ENCODE measurements at places on chromosomes 4 and X. TPM values are rescaled to one million over a fixed set of nuclear protein-coding genes. Genes with fewer than 3 reads are reported as not detected.

The DGKK gene
- total RNA-seq, result not detected

The RAB28 gene
- total RNA-seq, result 11.1 TPM

The CT45A1 gene
- total RNA-seq, result not detected

The NAA11 gene
- total RNA-seq, result not detected

The RBM41 gene
- 14.2 TPM for total RNA-seq

The IRAK1 gene
- 104 TPM for total RNA-seq

DNA sequence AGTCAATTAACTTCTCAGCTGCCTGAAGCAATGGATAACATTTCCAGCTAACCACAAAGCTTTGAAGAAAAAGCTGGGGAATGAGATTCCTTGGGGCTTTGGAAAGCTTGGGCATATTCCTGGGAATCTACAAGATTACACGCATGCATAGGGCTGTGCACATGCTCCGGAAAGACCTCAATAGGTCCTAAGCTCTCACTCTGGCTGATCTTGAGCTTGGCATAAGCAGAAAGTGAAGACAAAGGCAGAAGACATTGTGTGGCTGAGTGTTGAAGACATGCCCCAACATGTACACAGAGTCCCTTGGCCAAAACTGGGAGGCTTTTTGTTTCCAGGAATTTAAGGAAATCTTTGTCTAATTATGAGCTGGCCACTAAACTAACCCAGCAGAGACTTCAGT lies 31.2 kb downstream of the ATG4A start:
- no peak for DNase-seq

- DNase-seq, result no peak
These were observed 7.4 kb upstream of the PDE6B start for GRCh38 chr4:617644-618641.

GRCh38 chr4:159175085-159175988 lies 72.5 kb downstream of the RAPGEF2 start:
- peak; percentile 57 for DNase-seq

DNA sequence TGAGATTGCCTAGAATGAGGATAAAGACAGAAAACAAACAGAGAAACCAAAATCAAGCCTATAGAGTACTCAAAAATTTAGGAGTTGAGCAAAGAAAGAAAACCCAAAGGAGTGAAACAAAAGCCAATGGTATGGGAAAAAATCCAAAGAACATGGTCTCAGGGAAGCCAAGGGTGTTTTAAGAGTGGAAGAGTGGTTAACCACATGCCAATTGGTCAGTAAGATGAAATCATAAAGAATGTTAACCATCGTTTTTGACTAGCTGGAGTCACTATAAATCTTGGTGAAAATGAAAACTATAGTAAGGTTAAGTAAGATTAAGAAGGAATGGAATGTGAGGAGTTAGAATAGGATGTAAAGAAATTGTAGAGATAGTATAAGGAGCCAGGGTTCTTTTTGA lies 64.7 kb upstream of the RPL34 start:
- no peak for DNase-seq

DNA sequence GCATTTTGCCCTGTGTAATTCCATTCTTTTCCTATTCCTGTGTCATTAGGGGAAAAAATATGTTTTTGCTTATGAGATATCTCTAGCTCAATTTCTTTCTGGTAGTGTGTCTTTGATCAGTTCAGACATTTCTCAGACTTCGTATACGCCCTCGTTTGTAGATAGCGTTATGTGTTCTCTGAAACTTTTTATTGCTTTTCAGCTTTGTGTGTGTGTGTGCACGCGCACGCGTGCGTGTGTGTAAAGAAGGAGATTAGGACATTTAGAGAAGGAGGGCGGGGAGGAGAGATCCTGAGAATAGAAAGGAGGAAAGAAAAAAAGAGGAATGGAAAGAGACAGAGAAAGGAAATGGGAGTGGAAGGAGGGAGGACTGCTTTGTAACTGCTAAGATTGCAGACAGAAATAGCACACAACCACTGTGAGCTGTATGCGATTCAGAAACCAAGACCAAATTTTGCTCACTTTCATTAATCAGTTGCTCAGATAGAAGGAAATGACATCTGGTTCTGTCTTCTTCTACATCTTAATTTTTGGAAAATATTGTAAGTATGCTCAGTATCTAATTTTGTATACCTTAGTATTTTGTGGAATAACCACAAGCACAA lies at the start of gene RXFP1:
RXFP1 (plus strand) TSS at position 399 of the 605 bp plus-strand sequence; CDS start at position 494, 95 bp downstream.
- DNase-seq, result no peak

DNA sequence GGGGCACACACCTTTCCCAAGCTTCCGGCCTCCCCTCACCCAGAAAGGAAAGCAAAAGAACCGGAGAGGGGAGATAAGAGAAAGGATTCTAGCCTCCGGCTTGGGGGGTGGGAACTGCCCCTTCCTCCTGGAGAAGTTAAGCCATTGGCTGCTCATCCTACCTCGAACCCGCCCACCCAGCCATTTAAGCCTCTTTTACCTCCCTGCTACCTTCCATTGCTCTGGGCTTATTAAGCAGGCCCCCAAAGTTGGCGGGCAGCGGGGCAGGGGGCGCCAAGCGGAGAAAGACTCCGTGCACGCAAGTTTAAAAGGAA lies 2.3 kb downstream of the MAML3 start:
- DNase-seq, result no peak

- DNase-seq, result no peak
These were observed 5.7 kb downstream of the AFM start for GRCh38 chr4:73487233-73487632.

DNA sequence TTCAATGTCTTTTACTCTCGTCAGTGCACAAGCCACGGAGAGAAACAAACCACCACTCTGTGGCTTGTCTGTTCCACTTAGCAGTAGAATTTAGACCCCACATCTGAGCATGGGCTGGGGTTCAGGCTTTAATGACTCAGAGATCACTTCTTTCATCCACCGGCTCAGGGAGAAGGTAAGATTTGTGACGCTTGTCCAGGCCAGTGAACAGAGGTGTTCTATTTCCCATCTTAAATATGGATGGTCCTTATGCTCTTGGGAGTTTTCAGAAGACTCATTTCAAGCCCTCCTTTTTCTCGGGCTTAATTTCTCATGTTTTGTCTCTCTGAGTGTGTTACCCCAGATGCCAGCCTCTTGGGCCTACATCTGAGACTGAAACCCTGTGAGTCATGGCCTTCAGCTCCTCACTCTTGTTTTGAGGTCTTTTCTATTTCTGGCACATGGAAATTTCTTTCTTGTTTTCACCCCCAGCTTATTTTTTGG lies 127.4 kb upstream of the SFRP2 start:
- DNase-seq, result peak; percentile 74

GRCh38 chr4:56371426-56372220 lies 15.7 kb downstream of the AASDH start:
- DNase-seq, result no peak

GRCh38 chrX:47030339-47030738 lies 47.9 kb upstream of the RGN start:
- peak; percentile 30 for DNase-seq

DNA sequence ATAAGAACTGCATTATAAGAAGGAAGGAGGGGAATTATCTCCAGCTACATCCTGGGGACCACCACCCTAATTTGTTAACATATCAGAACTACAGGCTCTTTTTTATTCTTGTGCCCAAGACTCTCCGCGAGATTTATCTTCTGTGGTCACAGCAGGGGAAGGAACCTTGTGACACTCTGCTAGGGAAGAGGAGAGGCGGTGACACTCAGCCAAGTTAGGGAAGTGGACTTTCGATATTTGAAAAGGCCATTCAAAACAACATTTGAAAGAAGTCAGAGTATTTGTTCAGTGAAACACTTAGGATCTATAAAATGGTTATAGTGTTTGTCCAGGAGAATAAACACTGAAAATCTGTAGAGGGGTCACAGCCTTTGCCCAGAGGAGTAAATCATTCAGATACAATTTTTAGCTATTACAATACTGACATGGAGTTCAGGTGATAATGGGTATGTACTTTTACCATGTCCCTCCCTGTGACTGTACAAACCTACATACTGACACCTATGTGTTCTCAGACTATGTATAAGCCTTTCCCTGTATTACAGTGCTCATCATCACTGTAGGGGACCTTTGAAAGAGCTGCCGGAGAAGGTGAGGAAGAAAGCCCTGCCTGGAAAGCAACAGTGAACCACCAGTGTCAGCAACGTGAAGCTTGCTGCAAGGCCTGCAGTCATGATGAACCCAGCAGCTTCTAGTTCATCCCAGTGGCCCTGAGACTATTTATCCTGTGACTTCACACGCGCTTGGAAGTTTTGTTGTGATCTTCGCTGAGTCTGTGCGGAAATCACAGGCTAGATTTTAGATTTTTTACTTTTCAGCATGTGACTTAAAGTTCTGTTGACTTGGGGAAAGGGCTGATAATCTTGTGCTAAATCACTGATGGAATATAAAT lies 8.5 kb upstream of the PTTG2 start:
- no peak for DNase-seq

GRCh38 chr4:184553891-184554290 lies 79.5 kb upstream of the IRF2 start:
- DNase-seq, result no peak

- no peak for DNase-seq
These were observed 516.2 kb upstream of the ADGRL3 start for GRCh38 chr4:60683973-60684372.

DNA sequence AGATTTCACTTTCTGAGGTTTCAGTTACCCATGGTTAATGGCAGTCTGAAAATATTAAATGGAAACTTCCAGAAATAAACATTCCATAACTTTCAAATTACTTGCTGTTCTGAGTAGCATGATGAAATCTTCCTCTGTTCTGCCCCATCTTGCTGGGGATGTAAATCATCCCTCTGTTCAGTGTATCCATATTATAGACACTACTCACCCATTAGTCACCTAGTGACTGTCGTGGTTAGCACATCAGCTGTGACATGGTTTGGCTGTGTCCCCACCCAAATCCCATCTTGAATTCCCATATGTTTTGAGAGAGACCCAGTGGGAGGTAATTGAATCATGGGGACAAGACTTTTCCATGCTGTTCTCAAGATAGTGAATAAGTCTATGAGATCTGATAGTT lies 125.5 kb upstream of the GIMD1 start:
- DNase-seq, result no peak

GRCh38 chrX:11665168-11666111 lies at the start of gene ARHGAP6:
Gene ARHGAP6 (minus strand): TSS chrX:11665920. CDS start chrX:11664828, 1,092 bp downstream.
- DNase-seq, result no peak

DNA sequence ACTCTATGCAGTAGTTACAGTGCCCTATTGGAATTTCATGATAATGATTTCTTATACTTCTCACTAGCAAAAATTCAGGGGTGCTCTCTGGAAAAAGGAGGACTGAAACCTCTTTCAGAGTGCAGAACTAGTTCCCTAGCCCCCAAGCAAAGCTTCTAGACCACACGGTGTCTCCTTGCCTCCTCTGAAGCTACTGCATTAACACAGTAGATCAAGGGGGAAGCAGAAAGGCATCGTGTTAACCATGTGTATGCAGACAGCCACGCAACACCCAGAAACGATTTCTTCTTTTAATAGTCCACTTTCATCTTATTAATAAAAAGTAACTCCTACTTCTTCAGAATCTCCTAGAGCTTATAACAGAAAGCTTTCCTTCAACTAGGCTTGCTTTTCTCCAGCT lies 44.7 kb downstream of the MAML3 start:
- DNase-seq, result no peak

DNA sequence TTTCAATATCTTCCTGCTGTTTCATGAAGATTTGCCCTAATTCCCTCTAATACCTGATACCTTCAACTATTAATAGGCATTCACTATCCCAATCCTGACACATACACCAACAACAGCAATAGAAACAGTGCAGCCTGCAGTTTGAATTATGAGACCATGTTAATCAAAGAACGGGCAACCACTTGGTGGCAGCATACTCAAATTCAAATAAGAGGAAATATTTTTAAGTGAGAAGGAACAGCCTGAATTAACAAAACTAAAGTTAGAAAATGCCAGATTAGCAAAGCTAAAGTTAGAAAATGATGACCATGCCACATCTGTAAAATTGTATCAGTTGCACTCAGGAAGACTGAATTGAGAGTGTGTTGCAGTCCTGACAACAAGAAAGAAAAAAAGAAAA lies 204.9 kb downstream of the SMARCA1 start:
- no peak for DNase-seq

- no peak for DNase-seq
These were observed 73.6 kb upstream of the COX18 start for GRCh38 chr4:73142995-73143547.

DNA sequence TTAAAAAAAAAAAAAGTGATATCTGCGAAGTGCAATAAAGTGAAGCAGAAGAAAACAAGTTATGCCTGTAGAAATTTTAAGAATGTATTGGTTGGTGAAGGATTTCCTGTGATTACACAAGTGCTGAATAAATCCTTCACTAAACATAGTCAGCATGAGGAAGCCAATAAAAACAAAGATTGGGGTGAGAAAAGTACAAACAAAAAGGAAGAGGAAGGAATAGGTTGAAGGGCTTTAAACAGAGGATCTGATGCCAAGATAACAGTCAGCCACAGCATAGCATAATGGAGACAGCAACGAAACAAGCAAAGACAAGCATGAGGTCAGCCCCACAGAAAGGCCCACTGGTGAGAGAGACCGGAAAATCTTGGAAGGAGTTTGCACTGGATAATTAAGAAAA lies 372.2 kb downstream of the ADAM29 start:
- no peak for DNase-seq

DNA sequence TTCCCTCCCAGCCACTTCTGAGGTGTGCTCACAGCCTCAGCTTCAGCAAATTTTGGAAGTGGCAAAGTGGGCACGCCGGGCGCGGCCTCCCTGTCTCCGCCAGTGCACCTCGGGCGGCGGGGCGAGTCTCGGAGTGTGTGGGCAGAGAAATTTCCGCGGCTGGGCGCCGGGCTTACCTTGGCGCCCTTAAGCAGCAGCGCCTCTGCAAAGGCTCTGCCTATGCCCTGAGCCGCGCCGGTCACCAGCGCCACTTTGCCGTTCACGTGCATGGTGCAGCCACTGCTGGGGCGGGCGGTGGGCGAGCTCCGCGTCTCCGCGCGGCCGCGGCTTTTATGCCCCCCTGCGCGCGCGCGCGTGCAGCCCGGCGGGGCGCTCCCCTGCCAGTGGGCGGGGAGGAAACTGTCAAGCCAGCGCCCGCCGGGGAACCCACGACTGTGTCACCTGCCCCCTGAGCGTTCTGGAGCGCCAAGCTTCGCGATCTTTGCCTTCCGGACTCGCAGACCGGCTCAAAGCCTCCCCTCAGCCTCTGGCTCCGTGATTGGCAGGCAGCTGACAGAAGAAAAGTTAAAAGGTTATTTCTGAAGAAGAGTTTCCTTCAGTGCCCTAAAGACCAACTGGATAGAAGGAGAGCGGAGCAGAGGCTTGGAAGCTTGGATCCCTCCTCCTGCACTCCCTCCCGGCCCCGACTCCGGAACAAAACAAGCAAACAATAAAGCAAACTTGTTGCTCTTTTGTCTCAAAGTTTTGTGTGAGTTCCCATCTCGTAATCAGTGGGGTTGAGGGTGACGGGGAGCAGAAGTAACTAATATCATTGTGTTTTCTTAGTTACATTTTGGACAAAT lies at the start of gene HPGD:
HPGD (minus strand) TSS at position 306 of the 842 bp plus-strand sequence; CDS start at position 269, 37 bp downstream.
- DNase-seq, result peak; percentile 55

- no peak for DNase-seq
These were observed 65.2 kb downstream of the PARM1 start for GRCh38 chr4:74997948-74998729.

GRCh38 chr4:167581449-167581965 lies 347.2 kb upstream of the SPOCK3 start:
- no peak for DNase-seq
